Activated CD8-positive, alpha-beta T cell treated with anti-CD3 and anti-CD28 coated beads for 36 hours (primary cell): ENCODE measurements at places on chromosomes 7 and 10. TPM values are rescaled to one million over a fixed set of nuclear protein-coding genes. Genes with fewer than 3 reads are reported as not detected.

- no peak overlapping the region for H3K4me3 ChIP-seq
- DNase-seq, result no peak
- no peaks in the 10 kb centered on the region for H3K36me3 ChIP-seq
- H3K27ac ChIP-seq, result no peak overlapping the region
- no peaks in the 10 kb centered on the region for H3K27me3 ChIP-seq
Measured at GRCh38 chr10:306675-307185, 171.5 kb downstream of the ZMYND11 start.

DNA sequence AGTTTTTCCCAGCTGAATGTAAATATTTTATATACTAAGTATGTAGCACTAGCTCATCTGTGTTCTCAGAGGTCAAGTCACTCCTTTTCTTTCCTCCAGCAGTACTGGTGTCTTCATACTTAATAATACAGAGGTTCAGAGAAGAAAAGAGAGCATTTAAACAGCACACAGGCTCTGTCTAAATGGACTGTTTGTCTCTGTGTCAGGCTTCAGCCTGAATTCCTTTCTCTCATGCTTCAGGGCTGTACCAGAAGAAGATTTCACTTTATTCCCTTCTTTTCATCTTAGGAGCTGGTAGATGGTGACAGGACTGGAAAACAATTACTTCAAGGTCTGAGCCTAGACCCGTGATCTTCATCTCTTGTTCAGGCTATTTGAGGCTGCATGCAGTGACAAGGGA, 51.4 kb upstream of the LYZL2 start:
- DNase-seq, result no peak
- peaks cover 25% of the 10 kb centered on the region for H3K4me1 ChIP-seq
- no peak overlapping the region for H3K27ac ChIP-seq
- H3K36me3 ChIP-seq, result no peaks in the 10 kb centered on the region

DNA sequence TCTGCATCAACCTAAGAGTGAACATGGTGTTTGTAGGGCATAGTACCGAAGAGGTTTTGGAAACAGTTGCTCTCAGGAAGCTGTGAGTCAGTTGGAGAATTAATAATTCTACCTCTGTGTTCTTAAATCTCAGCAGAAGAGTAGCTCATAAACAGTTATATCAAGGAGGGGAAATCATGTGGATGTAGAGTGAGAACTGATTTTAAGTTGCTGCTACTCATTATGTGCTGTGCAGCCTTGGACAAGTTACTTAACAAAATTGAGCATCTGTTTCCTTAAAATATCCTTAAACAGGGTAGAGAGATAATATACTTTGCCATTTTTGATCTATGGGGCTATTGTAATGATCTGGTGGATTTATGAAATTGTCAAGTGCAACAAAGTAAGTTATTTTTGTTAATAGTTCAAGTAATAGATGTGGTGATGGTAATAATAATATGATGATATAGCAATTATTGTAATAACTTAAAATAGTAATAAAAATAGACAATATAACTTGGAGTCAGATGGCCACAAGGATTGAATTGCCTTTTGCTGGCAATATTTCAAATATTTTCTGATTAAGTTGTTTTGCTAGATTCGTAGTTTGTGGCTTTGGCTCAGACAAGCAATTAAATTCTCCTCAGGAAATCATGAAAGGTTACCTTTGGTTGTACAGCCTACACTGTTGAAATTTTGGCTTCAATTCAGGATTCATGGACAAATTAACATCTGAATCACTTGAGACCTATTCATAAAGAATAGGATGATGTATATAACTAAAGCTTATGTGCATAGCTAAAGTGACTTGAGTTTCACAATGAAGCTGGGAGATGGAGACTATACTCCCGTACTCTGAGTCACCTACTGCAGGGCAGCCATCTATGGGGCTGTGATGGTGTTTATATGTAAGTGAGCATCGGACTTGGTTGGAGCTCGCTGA, 228.5 kb downstream of the CDK14 start:
- H3K4me3 ChIP-seq, result no peak overlapping the region
- no peak overlapping the region for H3K27ac ChIP-seq
- no peak for DNase-seq
- no peaks in the 10 kb centered on the region for H3K4me1 ChIP-seq

DNA sequence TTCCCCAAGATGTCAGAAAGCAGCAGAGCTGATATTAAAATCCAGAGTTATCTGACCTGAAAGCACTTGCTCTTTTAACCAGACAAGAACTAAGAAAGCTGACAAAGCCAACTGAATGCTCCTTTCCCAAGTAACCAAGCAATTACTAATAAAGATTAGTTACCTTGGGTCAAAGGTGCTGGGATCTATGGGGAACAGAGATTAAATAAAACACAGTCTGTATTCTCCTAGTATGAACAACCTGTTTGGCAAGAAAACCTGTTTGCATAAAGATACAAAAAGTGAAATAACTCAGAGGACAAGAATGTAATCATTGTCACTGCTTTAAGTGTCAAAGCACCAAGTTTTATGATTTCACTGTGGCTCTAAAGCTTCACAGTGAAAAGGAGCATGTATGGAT, 35.7 kb downstream of the ITPRID1 start:
- DNase-seq, result no peak
- no peak overlapping the region for H3K4me3 ChIP-seq
- no peaks in the 10 kb centered on the region for H3K36me3 ChIP-seq
- no peaks in the 10 kb centered on the region for H3K4me1 ChIP-seq

GRCh38 chr7:27784399-27785053, 44.6 kb downstream of the TAX1BP1 start:
- peak; percentile 29 for DNase-seq
- H3K4me1 ChIP-seq, result peaks cover 31% of the 10 kb centered on the region
- H3K27ac ChIP-seq, result no peak overlapping the region
- H3K27me3 ChIP-seq, result no peaks in the 10 kb centered on the region
- no peak overlapping the region for H3K4me3 ChIP-seq

GRCh38 chr7:77425101-77426051, 9.2 kb upstream of the GSAP start:
- H3K4me1 ChIP-seq, result peaks cover 25% of the 10 kb centered on the region
- no peak overlapping the region for H3K27ac ChIP-seq
- H3K27me3 ChIP-seq, result peaks cover 5% of the 10 kb centered on the region
- DNase-seq, result no peak
- no peak overlapping the region for H3K4me3 ChIP-seq

DNA sequence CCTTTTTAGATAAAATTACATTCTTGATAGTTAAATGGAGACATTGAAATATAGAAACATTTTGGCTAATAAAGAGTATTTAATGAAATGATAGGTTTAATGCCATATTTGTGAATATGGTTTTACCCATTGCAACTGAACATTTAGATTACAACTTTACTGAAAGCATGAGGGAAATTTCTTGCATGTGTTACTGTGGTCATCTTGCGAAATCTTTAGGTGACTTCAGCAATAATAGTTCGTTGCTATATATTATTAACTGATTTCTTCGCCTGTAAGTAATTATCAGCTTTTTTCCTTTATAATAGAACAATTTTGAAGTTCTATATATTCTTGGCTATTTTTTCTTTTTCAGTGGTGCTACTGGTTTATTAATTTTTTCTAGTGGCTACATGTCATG, 83.2 kb downstream of the MLLT10 start:
- no peak overlapping the region for H3K4me3 ChIP-seq
- peaks cover 22% of the 10 kb centered on the region for H3K36me3 ChIP-seq
- no peak for DNase-seq
- no peaks in the 10 kb centered on the region for H3K27me3 ChIP-seq

DNA sequence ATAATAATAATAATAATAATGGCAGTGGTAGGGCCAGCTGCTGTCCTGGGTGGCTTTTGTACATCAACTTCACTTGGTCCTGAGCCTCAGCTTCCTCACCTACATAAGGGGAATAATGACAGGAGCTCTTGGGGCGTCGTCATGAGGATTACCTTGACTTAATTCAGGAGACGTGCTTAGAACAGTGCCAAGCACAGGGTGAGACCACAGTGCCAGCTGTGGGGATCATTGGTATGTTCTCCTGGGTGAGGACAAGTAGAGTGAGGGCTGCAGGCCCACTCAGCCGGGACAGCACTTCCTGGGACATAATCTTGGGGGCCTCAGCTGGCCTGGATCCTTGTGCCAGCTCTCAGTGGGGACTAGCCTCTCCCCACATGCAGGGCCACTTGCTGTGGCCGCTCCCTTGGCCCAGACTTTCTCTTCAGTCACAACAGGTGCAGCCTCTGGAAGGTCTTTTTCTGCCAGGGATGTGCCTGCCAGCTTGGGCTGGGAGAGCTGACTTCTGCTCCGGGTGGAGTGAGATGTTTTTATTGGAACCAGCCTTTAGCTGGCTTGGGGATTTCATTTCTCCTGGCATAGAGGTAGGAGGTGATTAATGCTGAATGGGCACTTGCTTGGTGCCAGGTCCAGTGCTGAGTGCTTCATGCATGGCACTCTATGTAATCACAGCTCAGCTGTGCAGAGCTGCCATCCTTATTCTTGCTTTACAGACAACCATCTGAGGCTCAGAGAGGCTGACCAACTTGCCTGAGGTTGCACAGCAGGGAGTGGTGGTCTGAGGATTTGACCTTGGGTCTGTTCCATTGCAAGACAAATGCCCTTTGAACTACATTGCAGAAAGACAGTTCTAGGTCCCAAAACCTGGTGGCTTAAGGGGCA, 45.3 kb downstream of the TSPAN15 start:
- DNase-seq, result no peak
- no peak overlapping the region for H3K4me3 ChIP-seq
- no peak overlapping the region for H3K27ac ChIP-seq
- no peaks in the 10 kb centered on the region for H3K36me3 ChIP-seq

- no peak overlapping the region for H3K4me3 ChIP-seq
- no peaks in the 10 kb centered on the region for H3K4me1 ChIP-seq
- no peak for DNase-seq
- H3K27me3 ChIP-seq, result no peaks in the 10 kb centered on the region
Measured at GRCh38 chr7:134062460-134062859, 64.7 kb upstream of the LRGUK start.

GRCh38 chr7:5615190-5616070, 166.0 kb downstream of the RNF216 start:
- H3K4me3 ChIP-seq, result no peak overlapping the region
- no peaks in the 10 kb centered on the region for H3K4me1 ChIP-seq
- no peaks in the 10 kb centered on the region for H3K36me3 ChIP-seq
- DNase-seq, result no peak
- no peaks in the 10 kb centered on the region for H3K27me3 ChIP-seq

DNA sequence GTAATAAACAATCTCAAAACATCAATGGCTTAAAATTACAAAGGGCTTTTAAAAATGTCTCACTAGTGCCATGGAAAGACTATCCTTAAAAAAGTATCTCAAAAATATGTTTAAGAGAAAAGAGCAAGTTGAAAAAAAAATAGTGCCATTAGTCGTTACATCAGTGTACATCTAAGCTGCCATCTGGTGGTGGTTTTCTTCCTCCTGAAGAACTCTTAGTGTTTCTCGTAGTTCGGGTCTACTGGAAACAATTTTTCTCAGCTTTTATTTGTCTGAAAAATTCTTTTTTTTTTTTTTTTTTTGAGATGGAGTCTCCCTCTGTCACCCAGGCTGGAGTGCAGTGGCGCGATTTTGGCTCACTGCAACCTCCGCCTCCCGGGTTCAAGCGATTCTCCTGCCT, 5.9 kb upstream of the GARIN1A start:
- peak; percentile 12 for DNase-seq
- no peaks in the 10 kb centered on the region for H3K4me1 ChIP-seq

Gene GLCCI1
- 11.3 TPM for total RNA-seq

Gene CDH23
- total RNA-seq, result 2.7 TPM

Gene ANKRD61
- 0.27 TPM for total RNA-seq

Gene CRTAC1
- not detected for total RNA-seq

Gene C10orf62
- total RNA-seq, result not detected
